ENCODE measurements at places on chromosomes 12 and 14.

GRCh38 chr14:65628664-65629063, 216.1 kb downstream of the FUT8 start:
- DNase-seq, result no peak

DNA sequence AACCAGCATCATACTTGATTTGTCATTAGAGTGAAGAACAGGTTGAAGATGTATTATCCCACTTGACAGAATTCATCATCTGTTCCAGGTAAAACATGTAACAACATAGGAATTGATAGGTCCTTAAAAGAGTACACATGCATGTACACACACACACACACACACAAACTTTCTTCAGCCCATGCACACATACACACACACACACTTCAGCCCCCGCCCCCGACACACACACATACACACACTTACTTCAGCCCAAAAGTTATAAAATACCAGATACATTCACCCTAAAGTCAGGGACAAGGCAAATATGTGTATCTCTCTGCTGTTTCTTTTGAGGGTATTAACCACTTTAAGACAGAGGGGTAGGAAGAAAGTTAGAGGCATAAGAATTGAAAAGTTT, 15.4 kb downstream of the CAND1 start:
- DNase-seq, result no peak

DNA sequence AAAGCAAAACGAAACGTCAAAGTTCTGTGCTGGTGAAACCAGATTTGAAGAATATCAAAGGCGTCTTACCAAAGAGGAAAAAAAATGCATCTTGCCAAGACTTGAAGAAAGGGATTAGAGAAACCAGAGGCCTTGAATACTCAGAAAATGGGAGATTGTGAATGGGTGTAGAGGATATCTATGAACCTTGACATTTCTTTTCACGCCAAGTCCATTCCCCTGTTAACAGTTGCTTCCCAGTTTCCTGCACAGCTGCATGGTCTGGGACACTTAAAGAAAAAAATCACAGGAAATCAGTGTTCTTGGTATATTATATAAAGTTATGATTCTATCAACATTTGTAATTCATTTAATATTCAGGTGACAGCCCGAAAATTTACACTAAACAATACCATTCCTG, 1.4 kb upstream of the GTF2A1 start:
- DNase-seq, result no peak

DNA sequence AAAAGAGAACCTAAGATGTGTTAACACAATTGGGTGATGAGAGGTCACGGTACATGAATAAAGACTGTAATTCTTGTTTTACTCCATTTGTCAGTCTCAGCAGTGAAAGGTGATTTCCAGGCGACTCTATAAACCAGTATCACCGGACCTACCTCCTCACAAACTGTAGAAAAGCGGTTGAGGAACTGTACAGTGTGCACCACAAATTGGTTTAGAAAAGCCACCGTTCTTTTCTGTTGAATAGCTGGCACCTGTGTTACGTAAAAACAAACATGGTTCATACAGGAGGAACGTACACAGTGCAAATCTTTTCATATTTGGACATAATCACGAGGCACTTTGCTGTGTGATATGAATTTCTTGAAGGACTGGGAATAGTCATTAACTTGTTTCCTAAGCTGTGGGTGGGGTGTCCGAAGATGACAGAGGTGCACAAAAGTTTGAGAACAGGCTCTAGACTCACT, 663 bp downstream of the WASHC3 start:
- no peak for DNase-seq

DNA sequence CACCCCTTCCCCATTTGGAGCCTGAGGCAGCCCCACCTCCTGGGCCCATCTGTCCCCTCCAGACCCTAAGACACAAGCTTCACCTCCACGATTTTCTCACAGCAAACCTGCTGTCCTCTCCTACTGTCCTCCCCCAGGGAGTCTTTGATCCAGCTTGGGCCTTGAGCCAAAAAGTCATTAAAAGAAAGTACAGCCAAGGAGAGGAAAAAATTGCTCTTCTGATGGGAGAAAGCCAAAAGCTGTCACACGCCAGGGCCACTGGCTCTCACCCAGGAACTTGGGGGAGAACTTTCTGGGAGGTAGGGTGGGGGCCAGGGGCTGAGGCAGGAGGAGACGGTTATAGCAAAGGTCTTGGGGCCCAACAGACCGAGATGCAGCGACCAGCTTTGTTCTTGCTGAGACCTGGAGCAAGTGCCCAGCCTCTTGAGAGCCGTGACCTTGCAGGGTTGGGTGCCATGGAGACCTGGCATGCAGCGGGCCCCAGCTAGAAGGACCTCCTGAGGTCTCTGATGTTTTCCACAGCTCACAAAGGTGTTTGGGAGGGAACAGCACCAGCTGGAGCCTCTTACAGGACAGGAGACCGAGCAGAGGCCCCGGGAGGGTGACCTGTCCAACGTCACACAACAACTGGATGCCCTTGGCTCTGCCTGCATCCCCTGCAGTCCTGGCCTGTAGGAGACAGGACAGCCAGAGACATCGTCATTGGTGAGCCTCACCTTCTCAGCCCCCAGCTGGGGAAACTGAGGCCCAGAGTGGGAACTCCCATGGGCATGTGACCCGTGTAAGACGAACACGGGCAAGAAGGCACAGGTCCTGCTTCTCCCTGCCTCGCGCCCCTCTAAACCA, 124.5 kb downstream of the CALM1 start:
- no peak for DNase-seq

DNA sequence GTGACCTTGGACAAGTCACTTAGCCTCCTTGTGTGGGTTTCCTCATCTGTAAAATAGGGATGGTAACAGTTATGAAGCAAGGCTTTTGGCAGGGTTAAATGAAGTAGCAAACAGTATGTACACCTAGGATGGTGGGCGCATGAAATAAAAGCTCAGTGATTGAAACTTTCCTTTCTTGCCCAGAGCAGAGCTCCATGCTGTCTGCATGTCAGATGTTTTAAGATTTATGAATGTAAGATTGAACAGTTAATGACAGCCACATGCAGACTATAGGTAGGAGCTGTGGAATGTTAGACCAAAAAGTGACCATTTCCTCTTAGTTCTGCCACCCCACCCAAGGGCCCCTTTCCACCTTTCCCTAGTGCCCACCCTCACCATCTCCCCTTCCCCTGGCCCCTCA, 12.1 kb downstream of the ITGB7 start:
- DNase-seq, result no peak

- DNase-seq, result no peak
These were observed 9.1 kb downstream of the HEATR5A start for GRCh38 chr14:31411218-31411727.

GRCh38 chr14:21090194-21090939, 8.1 kb downstream of the ZNF219 start:
- no peak for DNase-seq

DNA sequence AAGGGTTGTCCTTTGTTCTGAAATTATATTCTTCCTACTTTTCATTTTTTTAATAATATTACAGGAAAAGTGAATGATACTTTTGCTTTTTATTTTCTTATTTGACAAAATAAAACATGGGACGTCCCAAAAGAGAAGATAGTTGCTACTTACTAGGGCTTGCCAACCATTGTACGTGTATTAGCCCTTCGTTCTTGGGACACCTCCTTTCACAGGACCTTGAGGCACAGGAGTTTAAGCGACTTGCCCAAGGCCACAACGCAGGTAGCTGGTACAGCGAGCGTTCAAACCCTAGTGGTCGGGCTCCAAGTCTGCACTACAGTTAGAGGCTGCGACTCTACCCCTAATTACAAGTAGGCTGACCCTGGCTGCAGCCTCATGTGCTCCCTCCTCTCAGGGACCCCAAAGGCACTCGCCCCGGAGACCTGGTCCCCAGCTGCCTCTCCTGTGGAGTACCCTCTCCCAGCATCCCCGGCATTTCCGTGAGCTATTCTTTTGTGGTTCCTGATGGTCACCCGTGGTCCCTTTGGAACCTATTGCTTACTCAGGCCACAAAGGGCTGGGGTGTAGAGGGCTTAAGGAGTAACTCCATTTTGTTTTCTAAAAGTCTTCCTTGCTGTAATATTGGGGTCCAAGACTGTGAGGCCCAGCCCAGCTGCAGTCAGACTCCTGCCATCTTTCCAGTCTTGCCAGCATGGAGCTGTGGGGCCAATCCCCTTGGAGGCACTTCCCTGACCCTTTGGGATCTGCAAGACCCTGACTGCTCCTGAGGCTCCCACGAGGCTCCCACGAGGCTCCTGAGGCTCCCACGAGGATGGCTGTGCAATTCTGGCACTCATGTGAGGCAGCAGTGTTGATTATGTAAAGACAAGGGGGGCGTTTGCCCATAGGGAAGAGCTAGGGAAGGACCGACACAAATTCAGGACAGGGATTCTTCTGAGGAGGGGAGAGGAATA, 49.7 kb downstream of the IQSEC3 start:
- DNase-seq, result no peak

DNA sequence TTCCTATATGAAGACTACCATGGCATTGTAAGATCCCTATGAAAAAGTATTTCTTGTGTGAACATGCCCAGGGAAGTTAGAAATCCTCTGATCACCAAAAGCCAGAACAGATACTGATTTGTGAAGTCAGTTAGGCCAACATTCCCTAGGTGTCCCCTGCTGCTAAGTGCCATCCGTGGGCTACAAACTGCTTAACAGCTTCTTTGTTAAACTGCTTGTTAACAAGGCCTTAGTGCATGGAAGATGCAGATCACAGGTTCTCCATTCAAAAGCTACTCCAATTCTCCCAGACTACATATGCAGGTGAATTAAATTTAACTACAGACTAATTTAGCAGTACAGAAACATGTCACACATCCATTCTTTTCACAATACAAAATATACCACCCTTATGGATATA, 108.2 kb downstream of the PRICKLE1 start:
- no peak for DNase-seq

GRCh38 chr14:36845356-36846012, 183.8 kb downstream of the PAX9 start:
- DNase-seq, result no peak

DNA sequence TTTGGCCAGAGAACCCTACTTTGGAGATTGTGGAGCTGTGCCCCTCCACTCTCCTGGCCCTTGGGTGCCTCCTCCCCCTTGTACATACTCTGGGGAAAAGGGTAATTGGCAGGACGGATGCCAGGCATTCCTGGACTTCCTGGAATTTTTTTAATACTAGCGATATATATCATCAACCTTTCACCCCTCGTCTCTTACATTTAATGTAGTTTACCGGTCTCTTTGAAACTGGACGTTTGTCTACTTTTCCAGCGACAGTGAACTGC, 767 bp upstream of the CRY1 start:
- DNase-seq, result no peak

DNA sequence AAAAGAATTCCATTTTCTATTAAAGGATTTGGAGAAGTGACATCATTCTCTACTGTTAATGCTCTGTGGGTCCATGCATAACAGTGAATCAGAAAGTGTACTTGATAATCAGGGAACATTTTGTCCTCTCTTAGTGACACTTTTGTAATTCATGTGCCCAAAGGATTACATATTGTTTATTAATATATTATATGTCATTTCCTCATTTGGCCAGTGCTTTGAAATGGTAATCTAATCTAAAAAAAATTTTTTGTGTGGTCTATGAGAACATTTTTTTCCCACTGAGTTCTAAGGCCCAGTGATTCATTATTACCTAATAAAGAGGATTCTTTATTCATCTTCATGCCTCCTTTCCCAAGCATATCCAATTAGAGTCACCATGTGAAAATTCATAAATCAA, 79.7 kb upstream of the MYF6 start:
- DNase-seq, result no peak

GRCh38 chr12:64083285-64084210, 138.5 kb downstream of the KICS2 start:
- DNase-seq, result no peak

All from stimulated activated CD4-positive, alpha-beta T cell treated with anti-CD3 and anti-CD28 coated beads, TNF-alpha, amount 100 ng/mL, for 1 hour (primary cell).